NCI-H2081 treated with DMSO at 0.1 percent for 48 hours (cell line): ENCODE measurements at places on chromosomes 1 and 21.

GRCh38 chr21:21806711-21807597 is 808.7 kb downstream of the NCAM2 start:
- DNase-seq = no peak

- no peak for DNase-seq
Observed at GRCh38 chr1:231046730-231047395, 6.8 kb upstream of the FAM89A start.

- DNase-seq = no peak
Observed at GRCh38 chr21:29557931-29558725, 259.4 kb downstream of the BACH1 start.

DNA sequence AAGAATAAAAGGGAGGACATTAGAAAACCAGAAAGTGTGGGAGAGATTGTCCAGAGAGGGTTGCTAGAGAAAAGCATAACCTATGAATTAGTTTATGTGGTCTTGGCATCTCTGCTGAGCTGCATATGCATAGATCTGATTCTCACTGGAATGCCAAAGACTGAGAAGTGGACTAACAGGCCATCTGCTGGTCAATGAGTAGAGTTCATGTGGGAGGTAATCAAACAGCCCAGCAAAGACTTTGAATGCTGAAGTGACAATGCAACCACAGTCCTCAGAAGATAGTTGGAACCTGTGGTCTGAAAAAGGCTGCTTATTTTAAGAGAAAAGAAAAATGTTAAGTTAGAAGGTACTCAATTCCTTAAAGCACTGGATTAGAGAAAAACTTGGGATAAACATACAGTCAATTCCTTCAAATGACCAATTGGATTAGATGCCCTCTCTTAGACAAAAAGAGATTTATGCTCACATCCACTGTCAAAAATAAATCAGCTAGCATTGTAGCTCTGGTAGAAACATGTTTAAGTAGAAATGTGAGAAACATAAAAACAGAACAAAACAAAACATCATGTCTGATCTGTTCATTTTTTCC is 382.8 kb downstream of the AMY1C start:
- peak; percentile 42 for DNase-seq

DNA sequence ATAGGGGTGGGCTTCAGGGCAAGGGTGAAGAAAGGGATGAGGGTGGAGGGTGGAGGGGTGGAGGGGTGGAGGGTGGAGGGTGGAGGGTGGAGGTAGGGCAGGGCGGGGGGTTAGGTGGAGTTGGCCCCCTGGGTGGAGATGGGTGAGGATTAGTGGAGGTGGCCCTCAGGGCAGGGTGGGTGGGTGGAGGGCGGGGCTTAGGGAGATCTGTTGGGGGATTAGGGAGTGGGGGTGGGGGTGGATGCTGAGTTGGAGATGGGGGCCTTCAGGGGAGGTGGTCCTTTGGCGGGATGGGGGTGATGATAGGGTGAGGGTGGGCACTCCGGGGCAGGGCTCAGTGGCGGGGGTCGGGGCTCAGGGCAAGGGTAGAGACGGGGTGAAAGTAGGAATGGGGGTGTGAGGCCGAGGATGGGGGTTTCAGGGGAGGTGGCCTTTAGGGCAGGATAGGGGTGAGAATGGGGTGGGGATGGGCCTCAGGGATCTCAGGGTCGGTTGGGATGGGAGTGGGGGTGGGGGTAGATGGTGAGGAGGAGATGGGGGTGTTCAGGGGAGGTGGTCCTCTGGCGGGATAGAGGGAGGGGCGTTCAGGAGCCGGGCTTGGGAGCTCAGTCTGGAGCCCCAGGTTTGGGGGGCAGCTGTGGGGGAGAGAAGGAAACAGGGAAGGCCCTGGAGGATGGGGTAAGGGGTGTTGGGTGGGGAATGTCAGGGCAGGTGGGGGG is 800 bp upstream of the DNMT3L start:
- no peak for DNase-seq

DNA sequence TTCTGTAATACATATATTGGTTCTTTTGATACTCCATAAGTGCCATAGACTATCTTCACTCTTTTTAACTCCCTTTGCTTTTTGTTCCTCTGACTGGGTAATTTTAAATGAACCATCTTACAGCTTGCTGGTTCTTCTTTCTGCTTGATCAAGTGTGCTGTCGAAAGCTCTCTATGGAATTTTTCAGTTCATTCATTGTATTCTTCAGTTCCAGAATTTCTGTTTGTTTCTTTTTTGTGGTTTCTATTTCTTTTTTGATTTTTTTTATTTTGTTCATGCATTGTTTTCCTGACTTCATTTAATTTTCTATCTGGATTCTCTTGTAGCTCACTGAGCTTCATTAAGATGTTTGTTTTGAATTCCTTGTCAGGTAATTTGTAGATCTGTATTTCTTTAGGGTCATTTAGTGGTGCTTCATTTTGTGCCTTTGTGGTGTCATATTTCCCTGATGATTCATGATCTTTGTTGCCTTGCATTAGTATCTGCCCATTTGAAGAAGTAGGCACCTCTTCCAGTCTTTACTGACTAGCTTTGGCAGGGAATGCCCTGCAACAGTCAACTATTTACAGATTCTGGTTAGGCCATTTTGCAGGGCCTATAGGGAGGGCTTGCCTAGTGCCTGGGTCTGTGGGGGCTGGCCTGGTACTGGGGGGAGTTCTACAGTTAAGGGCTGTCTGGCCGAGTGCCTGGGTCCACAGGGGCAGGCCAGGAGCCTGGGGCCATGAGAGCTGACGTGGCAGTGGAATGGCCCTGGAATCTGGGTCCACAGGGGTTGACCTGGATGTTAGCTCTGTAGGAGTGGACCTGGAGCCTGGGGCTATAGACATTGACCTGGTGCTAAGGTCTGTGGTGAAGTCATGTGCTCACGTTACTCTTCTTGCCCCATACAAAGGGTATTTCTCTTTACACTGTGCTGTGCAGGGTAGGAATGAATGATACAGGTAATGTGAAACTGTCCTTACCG is 89.7 kb downstream of the MAGI3 start:
- no peak for DNase-seq

DNA sequence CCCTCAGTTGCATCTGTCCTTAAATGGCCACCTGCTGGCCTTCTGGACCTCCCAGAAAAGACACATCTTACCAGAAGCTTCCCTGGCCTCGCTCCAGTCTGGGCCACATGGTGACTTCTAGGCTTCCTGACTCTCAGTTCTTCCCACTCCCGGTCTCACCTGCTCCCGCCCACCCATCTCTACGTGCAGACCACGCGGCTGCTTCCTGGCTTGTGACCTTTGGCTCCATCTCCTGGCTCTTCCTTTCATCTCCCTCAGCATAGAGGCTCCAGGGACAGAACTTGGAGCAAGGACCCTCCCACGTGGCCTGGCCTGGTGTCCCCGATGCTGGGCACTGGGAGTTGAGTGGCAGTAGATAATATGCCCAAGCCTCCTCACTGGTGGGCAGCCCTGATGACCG is 124.9 kb upstream of the IRF2BP2 start:
- DNase-seq = no peak

GRCh38 chr21:14975136-14975919 is 89.5 kb downstream of the NRIP1 start:
- DNase-seq = no peak

GRCh38 chr1:9085306-9085940 is 16.0 kb upstream of the SLC2A5 start:
- DNase-seq = no peak

GRCh38 chr1:233037843-233038242 is 87.4 kb downstream of the NTPCR start:
- DNase-seq = no peak

GRCh38 chr1:236131916-236132315 is 10.4 kb upstream of the GPR137B start:
- no peak for DNase-seq

DNA sequence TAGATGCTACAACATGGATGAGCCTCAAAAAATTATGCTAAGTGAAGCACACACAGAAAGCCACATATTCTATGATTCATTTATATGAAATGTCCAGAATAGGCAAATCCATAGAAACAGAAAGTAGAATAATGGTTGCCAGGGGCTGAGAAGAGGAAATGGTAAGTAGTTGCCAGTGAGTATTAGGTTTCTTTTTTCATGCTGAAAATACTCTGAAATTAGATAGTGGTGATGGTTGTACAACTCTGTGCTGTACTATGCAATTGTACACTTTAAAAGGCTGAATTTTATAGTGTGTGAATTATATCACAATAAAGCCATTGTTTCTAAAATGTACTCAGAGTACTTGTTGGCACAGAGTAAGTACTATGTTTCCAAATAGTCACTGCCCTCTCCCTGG is 15.5 kb upstream of the GFI1 start:
- no peak for DNase-seq

- no peak for DNase-seq
Observed at GRCh38 chr1:102463328-102463727, 466.6 kb upstream of the OLFM3 start.
